ENCODE measurements at places on chromosomes 16 and 17.

DNA sequence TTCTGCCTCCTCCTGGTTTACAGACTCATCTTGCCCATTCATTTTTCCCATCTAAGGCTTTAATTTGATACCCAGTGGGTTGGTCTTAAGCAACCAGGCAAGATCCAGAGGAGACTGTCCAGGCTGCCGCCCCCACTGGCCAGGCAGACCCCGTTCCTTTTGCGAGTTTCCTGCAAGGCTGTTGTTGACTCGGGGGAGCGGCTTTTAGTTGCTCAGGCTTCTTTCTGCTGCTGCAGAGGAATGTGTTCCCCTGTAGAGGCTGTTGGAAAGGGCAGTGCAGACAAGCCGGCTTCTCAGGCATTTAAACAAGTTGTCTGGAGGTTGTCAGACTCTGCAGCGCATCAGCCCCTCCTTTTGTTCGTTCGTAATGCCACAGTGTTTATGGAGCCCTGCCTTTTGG, 231.2 kb downstream of the PRKCA start:
- DNase-seq, result no peak

- DNase-seq, result no peak
Observed at GRCh38 chr17:76734080-76734840, 2.9 kb downstream of the SRSF2 start.

GRCh38 chr16:69910964-69911363, 40.2 kb upstream of the CLEC18A start:
- DNase-seq, result no peak

- no peak for DNase-seq
Observed at GRCh38 chr17:75625813-75626486, 7.3 kb upstream of the SMIM5 start.

DNA sequence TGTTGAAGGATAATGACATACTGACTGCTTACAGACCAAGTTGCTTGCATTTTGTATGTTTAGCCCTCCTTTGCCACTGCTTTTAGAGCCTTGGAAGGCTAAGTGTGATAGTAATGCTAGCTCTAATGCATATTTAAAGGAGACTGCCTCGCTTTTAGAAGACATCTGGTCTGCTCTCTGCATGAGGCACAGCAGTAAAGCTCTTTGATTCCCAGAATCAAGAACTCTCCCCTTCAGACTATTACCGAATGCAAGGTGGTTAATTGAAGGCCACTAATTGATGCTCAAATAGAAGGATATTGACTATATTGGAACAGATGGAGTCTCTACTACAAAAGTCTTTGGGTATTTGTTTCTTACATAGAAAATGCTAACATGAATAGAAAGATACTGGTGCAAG, 19.1 kb downstream of the CAPNS2 start:
- DNase-seq, result no peak

GRCh38 chr16:14249291-14250032, 178.3 kb downstream of the MRTFB start:
- DNase-seq, result no peak

DNA sequence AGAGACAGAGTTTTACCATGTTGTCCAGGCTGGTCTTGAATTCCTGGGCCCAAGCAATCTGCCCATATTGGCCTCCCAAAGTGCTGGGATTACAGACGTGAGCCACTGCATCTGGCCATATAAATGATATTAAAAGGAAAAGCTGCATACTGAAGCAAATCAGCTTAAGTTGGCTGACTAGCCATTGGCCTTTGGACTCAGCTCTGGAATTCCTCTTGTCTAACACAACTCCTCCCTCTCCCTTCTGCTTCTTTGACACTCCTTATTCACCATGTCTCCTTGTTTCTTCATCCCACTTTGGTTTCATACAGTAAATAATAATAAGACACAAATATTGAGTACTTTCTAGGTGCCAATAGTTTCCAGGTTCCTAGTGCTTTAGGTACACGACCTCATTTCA, 7.5 kb downstream of the KRT12 start:
- no peak for DNase-seq

DNA sequence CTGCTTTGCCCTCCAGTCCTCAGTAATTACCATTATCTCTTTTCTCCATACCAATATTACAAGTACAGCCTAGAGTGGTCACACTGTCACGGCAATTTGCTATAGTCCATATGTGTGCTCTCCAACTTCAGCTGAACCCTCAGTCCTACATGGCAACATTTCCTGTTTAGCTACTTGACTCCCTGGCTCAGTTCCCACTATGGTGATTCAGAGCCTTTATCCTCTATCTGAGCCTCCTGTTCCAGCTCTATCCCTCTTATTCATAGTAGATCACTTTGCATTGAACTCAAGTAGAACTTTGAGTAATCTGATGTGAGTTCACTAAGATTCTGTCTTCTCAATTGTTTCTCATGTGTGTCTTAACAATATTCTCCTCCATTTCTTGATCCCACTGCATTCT, 43.7 kb upstream of the GOSR1 start:
- DNase-seq, result no peak

DNA sequence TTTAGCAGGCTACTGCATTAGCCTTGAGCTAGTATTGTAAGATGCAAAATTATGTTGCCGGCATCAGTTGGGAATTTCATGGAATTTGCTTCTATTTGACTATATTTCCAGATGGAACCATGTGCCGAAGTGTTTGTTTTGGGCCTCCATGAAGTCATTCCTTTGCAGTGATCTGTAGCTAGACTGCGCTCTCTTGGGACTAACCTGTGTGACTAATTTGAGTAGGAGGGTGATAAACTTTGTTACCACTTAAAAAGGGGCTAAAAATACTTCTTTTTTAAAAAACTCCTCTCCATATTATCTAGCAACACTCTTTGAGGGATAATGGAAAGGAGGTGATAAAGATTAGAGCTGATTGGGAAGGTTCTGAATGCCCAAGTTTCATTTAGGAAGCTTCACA, 166.8 kb upstream of the TBX2 start:
- no peak for DNase-seq

GRCh38 chr17:64441772-64442540, 7.0 kb upstream of the MILR1 start:
- no peak for DNase-seq

DNA sequence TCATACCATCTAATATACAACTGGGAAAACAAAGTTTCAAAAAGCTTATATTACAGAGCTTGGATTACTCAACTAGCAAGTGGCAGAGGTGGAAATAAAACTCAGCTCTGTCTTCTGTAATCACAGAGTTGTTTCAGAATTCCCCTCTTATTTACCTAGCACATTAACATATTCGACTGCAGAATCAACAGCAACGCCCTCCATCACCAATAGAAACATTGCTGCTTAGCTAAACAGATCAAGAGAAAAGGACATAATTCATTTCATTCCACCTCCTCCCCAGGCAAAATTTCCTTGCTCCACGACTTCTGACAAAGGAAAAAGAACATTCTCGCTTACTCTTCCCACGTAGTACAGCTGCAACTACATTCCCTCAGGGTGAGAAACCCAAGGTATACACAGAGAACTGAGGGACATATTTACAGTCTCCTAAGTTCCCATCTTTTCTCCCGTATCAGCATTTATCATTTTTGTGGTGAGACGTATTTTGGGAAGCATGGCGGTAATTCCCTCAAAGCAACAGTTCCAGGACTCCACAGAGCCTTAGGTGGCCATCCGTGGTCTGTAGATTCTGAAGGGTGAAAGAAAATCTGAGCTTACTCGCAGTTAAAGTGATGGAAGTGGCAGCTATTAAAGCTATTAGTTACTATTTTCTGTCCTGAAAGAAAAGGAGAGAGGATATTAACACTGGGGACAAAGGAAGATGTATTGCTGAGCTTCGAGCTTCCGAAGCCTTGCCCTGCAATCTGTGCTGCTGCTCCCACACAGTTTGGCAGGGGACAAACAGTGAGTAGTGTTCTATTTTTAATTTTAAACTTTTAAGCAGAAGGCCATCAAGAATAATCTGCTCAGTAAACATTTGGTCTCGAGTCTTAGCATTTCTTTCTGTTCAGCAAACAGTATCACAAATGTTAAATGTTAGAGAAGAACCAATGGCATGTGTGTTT, 1296.2 kb downstream of the CDH8 start:
- no peak for DNase-seq

GRCh38 chr16:31421587-31421986, 6.6 kb downstream of the COX6A2 start:
- DNase-seq, result no peak

- no peak for DNase-seq
Observed at GRCh38 chr16:89953671-89954406, 5.3 kb downstream of the DEF8 start.

GRCh38 chr17:2023256-2023655, 1.9 kb downstream of the RTN4RL1 start:
- DNase-seq, result no peak

Measured in stimulated activated CD4-positive, alpha-beta T cell treated with anti-CD3 and anti-CD28 coated beads, Interleukin-1b, Interleukin-23, amount 100 ng/mL, for 1 hour (primary cell).